Ovary (tissue), 10 donors: ENCODE measurements at places on chromosomes 5 and 9. TPM values are rescaled to one million over a fixed set of nuclear protein-coding genes. Genes with fewer than 3 reads are reported as not detected.
A peak's percentile ranks its signal among the peaks of the same experiment; 100 is the strongest.

The HMMR gene
- total RNA-seq = 0.30 TPM

The SMIM33 gene
- total RNA-seq = not detected

The DEPDC1B gene
- total RNA-seq = 0.60 TPM

The TEK gene
- total RNA-seq = 2.0 TPM

DNA sequence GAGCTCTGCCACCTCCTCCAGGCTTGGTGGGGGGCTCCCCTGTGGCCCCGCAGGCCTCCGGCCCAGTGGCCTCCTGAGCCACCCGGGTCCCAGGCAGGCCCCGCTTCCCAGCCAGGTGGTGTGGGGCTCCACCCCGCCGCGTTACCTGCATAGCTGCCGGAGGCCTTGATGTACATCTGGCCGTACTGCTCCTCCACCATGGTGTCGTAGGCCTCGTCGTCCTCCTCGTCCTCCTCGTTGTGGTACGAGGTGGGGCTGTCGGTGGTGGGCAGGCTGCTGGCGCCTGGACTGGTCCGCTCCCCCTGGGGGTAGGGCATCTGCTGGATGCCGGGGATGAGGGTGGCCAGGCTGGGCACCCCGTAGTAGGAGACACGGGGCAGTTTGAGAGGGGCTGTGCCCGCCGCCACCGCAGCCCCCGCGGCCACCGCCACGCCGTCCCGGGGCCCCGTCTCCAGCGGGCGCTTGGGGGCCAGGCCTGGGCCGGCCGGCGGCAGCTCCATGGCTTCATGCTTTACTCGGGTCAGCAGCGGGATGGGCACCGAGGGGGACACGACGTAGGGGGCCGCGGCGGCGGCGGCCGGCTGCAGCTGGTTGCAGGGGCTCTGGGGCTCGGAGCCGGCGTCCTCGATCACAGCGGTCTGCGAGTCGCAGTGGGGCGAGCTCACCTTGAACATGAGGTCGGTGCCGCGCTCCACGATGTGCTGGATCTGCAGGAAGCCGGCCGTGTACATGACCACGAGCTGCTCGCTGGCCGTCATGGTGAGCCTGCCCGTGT is 45.4 kb downstream of the NACC2 start:
- peak; percentile 26 for DNase-seq

GRCh38 chr9:71663931-71664459 is 104.3 kb downstream of the CEMIP2 start:
- no peak for DNase-seq

- DNase-seq = no peak
Measured at GRCh38 chr9:113381909-113382411, 5.2 kb upstream of the HDHD3 start.

GRCh38 chr5:125603321-125603720 is 819.9 kb upstream of the GRAMD2B start:
- DNase-seq = no peak

GRCh38 chr9:108983885-108984284 is 29.4 kb downstream of the CTNNAL1 start:
- DNase-seq = no peak

DNA sequence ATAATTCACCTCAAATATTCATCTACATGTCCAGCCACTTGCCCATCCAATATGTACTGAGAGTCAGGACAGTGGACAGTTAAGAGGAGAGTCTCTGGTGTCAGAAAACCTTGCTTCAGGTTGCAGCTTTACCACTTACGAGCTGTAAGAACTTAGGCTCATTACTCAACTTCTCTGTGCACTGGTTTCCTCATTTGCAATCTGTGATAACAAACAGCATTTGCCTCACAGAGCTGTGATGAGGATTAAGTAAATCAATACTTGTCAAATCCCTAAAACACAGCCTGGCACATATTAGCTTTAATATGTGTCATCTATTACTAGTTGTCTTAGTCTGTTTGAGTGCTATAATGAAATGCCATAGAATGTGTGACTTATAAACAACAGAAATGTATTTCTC is 8.6 kb downstream of the GOLGA1 start:
- DNase-seq = no peak

- DNase-seq = no peak
Measured at GRCh38 chr9:100409176-100409556, 17.8 kb upstream of the MSANTD3 start.

DNA sequence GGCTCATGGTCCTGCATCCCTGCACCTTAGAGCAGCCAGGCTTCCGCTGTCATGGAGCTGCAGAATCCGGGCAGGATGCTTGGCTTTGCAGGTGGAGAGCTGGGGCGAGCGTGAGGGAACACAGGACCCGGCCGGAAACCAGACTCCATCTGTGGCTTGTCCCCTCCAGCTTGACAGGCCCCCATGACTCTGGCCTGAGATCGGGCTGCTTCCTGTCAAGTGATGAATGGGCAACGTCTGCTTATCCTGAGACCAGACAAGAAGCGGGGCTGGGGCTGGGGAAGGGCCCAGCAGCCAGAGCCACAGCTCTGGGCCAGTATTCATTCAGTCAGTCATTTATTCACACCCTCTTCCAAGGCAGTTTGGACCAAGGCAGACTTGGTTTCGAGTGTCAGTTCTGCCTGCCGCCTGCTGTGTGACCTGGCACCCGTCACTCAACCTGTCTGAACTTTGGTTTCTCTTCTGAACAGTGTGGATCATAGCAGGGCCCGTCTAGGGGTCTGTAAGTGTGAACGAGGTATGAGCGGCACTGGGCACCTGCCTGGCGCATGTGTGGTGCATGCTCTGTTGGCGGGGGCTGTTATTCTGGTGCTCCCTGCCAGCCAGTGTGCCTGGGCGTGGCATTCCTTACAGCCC is 37.5 kb downstream of the NEK6 start:
- no peak for DNase-seq
